ENCODE measurements at places on chromosomes 7 and 10.
A peak's percentile ranks its signal among the peaks of the same experiment; 100 is the strongest.

DNA sequence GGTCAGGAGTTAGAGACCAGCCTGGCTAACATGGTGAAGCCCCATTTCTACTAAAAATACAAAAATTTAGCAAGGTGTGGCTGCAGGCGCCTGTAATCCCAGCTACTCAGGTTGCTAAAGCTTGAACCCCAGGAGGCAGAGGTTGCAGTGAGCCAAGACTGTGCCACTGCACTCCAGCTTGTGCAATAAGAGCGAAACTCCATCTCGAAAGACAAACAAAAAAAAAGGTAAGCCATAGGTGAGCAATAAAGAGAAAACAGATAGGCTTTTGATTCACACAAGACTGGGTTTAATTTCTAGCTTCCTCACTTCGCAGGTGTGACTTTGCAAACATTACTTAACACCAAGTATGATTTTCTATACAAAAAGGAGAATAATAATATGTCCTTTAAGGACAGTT is 72.3 kb upstream of the ACBD5 start:
- no peak for DNase-seq

GRCh38 chr7:36198854-36199266 is 45.8 kb downstream of the EEPD1 start:
- DNase-seq = no peak

GRCh38 chr10:11210211-11210922 is 192.7 kb downstream of the CELF2 start:
- no peak for DNase-seq

DNA sequence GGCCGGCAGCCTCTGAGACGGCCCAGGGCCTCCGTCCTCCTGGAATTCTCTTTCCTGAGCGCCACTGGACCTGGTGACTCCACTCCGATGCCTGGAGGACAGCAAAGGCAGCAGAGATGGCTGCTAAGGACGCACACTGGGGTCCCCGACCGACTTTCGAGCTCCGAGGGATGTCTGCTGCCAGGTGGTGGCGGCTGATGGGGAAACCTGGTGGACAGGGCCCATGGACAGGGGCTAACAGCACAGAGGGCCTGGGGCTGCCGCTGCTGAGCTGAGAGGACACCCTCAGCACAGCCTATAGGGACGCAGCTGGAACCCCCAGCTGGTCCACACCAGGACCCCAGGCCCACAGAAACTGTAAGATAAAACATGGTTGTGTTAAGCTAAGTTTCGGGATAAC is 366.3 kb downstream of the DNAJB6 start:
- no peak for DNase-seq

- DNase-seq = no peak
Measured at GRCh38 chr10:964321-964987, 23.8 kb upstream of the GTPBP4 start.

DNA sequence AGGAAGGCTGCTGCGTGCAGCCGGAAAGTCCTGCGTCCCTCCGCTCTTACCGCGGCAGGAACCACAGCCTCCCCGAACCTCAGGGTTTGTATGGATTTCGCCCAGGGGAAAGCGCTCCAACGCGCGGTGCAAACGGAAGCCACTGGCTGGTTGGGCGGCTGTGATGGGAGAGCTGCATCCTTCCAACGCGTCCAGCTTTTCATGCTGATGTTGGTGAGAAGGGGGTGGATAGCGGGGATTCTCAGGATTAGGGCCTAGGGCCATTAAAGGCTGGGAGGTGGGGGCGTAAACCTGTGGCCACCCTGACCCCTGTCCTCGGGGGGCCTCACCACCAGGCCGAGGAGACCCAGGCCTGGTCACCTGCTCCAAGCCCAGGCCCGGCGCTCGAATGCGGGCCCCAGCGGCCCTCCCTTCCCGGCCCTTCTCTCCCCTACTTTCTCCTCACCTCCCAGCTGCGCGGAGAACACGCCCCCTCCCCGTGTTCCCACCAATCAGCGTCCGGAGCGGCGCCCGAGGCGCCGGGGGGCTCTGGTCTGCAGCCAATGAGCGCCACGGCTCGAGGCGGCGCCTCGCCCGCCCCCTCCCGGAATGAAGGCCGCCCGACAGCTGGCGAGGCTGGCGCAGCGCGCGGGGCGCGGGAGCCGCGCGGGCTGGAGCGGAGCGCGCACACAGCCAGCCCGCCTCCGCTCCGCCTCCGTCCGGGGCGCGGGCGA is 458 bp upstream of the NANOS1 start:
- DNase-seq = peak; percentile 95

DNA sequence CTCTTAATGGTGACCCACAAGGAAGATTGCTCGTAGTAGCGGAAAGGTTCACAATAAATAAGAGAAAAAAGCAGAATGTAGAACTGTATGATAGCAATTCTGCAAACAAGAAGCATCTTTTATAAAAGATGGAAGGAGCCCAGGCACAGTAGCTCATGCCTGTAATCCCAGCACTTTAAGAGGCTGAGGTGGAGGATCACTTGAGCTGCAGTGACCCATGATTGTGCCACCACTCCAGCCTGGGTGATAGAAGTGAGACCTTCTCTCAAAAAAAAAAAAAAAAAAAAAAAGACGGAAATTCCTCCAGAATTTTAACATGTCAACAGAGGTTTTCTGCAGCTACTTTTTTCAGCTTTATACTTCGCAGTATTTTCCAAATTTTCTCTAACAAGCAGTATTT is 13.2 kb downstream of the GATAD1 start:
- no peak for DNase-seq

DNA sequence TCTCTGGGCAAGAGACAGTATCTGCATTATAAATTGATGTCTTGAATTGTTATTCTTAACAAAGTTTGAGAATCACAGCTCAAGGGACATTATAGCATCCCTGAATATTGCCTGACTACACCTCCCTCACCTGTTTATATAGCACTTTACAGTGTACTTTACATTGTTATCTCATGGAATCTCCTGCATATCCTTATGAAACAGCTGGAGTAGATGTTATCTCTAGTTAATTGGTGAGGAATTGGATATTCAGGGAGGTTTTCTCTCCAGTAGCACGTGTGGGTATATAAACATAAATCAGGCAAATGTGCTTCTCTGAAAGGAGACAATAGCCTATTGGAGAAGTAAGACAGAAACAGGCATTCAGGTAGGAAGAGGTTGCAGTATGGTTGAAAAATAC is 117.2 kb downstream of the SRI start:
- no peak for DNase-seq

DNA sequence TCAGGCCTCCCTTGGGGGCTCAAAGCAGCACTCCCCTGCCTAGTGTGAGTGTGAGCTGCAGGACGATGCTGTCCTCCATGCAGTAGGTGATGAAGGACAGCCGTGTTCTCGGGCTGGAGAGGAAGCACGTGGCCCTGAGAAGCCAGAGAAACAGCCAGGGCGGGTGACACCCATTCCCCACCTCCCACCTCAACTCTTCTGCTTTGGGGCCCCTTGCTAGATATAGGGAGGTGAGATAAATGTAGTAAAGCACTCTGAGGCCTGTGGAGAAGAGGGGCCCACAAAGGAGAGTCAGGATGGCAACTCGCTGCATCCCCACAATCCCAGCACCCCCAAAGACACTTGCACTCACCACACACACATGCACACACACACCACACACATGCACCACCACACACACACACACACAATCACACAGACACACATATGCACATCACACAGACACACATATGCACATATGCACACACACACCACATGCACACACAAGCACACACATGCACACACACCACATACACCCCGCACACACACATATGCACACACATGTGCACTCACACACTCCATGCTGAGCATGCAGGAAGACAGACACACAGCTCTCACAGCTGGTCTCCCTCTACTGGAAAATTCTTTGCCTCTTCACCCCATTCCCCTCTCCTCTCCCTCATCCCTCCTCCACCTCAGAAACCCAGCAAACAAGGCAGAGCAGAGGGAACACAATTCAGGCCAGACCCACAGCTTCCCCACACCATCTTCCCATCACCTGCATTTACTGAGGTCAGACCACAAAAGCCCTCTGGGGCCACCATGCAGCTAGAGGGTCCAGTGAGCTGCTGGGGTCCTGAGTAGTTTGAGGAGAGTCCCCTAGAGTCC is 30.5 kb downstream of the ANXA8 start:
- DNase-seq = no peak

- DNase-seq = no peak
Measured at GRCh38 chr7:28704706-28705105, 253.4 kb downstream of the TRIL start.

DNA sequence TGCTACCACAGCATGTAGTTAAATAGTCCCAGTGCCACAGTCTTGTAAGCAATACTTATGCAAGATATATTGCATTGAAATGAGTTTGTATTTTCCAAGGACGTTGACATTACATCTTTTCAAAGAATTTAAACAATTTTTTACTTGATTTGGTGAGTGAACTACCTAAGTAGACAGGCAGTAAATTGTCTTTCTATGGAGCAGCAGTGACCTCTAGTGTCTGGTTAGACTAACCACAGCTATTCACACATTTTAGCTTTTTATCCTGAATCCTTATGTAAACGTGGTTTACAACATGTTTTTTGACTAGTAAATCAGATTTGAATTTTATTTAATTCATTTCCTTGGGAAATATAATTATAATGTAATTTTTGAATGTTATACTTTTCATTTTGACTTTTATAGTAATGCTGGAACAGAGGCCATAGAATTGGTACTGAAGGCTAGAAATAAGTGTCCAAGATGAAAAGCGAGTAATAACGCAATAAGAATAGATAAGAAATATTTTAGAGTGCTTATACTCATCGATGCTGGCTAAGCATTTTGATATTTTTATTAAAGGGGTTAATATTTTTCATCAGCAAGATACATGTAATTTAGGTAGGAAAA is 5.6 kb downstream of the LRRTM3 start:
- peak; percentile 3 for DNase-seq

DNA sequence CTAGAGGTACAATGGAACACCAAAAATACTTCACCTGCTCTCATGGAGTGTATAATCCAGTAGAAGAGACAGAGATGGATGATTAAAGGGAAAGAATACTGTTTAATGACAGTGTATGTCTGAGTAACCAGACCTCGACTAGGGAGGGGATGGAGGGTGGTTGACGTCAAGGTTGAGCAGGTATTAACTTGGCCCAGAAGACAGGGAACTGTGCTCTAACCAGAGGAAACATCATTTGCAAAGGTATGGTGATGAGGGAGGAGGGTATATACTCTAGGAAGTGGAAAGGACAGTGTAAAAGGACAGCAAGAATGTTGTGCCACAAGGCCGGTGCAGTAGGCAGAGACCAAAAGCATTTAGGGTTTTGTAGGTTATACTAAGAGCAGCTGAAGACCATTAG is 2.9 kb downstream of the MIOS start:
- no peak for DNase-seq

GRCh38 chr10:129509835-129510234 is 42.8 kb downstream of the MGMT start:
- no peak for DNase-seq

DNA sequence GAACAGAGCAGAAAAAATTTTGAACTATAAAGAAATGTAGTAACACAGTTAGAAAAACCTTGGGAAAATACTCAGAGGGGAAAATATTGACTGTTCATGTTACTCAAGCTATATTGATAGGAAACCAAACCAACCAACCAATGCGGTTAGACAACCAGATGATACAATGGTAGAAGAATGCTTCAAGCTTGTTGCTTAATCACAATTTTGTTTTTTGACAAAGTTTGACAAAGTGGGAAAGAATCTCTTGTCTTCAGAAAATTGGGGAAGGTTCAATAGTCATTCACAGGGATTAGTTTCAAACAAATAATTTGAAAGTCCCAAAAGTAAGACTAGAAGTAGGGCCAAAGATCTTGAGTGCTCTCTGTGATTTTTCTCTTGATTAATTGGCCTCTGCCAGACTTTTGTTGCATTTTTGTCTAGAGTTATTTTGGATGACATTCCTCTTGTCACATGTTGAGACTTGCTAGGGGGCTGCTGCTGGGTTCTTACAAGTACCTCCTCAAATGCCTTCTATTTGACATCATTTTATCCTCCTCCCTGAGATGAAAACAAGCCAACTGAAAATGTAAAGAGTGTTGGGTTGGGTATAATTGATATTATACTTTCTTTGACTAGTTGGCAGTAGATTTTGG is 233.1 kb upstream of the PHYHIPL start:
- no peak for DNase-seq

DNA sequence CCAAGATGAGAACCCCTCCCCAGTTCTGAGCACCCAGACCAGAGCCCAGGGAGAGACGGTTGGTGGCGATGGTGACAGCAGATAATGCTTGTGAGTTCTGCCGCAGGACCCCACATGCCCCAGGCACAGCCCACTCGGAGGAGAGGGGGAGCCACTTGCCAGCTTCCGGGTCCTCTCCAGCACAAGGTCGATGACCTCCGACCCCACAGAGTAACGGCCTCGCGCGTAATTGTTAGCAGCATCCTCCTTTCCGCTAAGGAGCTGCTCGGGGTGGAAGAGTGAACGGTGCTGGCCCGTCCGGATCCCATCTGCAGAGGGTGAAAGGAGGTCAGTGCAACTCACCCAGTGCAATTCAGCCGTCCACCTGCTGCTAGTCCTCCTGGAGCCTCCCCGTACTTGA is 9.5 kb downstream of the TUBAL3 start:
- no peak for DNase-seq

DNA sequence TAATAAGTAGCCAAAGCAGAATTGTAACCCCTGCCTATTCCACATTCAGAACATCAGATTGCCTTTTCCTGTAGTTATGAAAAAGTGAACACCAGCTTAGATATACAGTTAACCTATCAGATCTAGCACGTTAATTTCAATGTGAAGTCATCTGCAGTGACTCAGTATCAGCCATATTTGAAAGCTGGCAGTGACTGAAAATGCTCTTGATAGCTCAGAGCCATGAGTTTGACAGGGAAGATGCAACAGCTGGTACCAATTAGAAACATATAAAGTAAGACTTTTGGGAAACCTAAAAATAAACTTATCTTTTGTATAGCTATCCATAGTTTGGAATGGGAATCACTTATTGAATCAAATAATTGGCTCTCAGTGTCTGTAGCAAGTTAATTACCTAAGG is 284.1 kb upstream of the NPSR1 start:
- no peak for DNase-seq

DNA sequence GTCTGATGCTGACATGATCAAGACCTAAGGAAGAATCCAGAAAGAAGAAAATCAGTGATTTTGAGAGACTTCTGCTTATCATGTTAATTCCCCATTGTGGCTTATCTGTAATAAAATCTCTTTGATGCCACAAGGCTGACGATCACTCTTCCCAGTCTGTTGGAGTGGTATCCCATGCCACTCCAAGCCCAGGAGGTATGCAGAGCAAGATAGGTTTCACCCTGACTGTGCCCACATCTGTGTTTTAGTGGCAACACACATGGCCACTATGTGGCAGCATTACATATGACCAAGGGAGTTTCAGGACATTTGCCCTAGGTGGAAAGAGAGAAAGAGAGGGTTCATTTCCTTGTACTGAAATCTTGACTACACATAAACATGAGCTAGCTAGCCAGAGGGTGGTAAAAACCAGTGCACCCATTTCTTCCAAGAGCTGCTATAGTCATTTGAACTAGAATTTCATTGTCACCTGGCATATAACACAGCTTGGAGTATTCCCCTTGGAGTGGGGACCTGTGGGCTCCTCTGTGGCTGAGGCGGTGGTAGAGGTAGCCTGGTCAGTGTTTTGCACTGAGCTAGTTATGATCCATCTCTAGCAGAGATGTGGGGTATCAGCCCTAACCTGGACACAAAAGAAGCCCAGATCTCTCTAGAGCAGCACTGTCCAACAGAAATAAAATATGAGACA is 20.8 kb downstream of the LAMB4 start:
- DNase-seq = no peak

- no peak for DNase-seq
Measured at GRCh38 chr7:151999424-152000090, 25.9 kb upstream of the GALNT11 start.

- no peak for DNase-seq
Measured at GRCh38 chr7:79011921-79012320, 441.5 kb downstream of the MAGI2 start.

GRCh38 chr10:63822496-63822895 is 301.3 kb downstream of the REEP3 start:
- no peak for DNase-seq

All from GM12891 (cell line).